ENCODE measurements at places on chromosomes 6 and 20. TPM values are rescaled to one million over a fixed set of nuclear protein-coding genes. Genes with fewer than 3 reads are reported as not detected.

The MAP7 gene
- 1.8 TPM for total RNA-seq

DNA sequence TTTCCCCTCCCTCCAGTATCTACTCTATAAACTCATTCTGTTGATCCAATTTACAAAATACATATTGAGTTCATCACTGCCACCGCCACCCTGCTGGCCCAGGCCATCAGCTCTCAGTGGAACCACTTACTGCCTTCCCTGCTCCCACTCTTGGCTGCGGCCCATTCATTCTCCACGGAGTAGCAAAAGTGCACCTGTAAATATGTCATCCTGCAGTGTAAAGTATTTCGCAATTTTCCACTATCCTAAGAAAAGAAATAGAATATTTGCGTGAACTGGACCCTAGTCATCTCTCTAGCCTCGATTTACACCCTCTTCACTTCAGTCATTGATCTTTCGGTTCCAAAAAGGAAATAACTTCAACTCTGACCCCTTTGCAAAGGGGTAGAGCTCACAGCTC lies 258.3 kb upstream of the TFAP2D start:
- DNase-seq = no peak

GRCh38 chr20:20452254-20452676 lies 84.4 kb downstream of the INSM1 start:
- peak; percentile 74 for DNase-seq

The UNC93A gene
- not detected for total RNA-seq

The TFAP2C gene
- total RNA-seq = not detected

The ENPP1 gene
- total RNA-seq = 0.53 TPM

DNA sequence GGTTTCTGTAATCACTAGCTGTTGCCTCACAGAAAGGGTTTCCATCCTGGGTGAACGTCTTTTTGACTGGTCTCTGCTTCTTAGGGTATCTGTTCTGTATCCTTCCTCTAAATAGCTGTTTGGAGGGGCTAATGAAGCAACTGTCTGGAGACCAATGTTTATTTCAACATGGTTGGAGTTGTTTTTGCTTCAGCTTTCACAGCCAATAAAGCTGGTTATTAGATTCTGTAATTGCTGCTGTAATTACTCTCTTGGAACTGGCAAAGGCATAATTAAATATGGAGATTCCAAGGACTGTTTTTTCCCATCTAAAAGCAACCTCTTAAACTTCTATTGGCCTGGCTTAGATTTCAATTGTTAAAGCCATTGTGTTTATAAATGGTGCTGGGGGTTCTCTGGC lies 31.9 kb downstream of the CHMP4B start:
- DNase-seq = no peak

DNA sequence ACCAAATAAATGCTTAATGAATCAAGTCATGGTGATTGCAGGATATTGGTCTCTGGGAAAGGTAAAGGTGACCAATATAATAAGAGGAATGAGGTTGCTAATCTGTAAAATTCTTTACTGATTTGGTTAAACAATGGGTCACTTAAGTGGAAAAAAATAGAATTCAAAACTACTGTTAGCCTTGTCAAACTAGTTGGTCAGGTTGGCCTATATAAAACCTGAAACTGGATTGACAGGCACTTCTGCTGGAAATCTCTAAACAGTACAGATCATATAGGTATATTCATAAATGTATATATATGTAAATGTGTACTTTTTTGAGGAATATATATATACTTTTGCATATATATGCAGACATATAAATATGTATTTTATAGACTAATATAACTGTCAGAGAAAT lies 19.7 kb downstream of the PLCB4 start:
- no peak for DNase-seq

GRCh38 chr20:35762461-35762860 lies 9.4 kb upstream of the PHF20 start:
- DNase-seq = no peak

GRCh38 chr6:168783720-168784119 lies 342.7 kb downstream of the SMOC2 start:
- DNase-seq = no peak

The HLA-DRB5 gene
- total RNA-seq = 14.0 TPM

The ABT1 gene
- total RNA-seq = 26.3 TPM

The TGM3 gene
- not detected for total RNA-seq

The SLC12A5 gene
- total RNA-seq = not detected

GRCh38 chr20:19968466-19969073 lies 48.6 kb upstream of the NAA20 start:
- DNase-seq = no peak

GRCh38 chr20:3670511-3670910 lies 7.3 kb upstream of the GFRA4 start:
- no peak for DNase-seq

- no peak for DNase-seq
Measured at GRCh38 chr6:155383913-155384312, 69.6 kb upstream of the TFB1M start.

The AVP gene
- not detected for total RNA-seq

DNA sequence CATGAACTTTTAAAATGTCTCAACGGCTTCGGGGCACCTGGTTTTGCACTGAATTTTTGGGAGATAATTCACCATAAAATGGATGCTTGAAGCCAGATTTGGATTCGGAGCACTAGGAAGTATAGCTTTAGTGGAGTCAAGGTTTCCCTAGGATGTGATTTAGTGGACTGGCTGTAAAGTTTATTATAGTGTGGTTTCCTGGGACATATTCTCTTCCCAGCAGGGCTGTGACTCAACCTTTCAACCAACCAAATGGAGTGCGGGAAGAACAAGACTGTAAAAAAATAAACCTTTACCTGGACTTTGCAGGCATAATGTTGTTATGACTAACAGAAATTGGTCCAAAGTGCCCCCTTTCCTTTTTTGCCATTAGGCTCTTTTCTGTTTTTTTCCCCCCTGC lies 327.4 kb upstream of the MAN1A1 start:
- DNase-seq = no peak
